ENCODE measurements at places on chromosomes 16 and 17.
A peak's percentile ranks its signal among the peaks of the same experiment; 100 is the strongest.

GRCh38 chr17:31299624-31300023 is 2.6 kb upstream of the OMG start:
- DNase-seq: no peak

GRCh38 chr17:61786088-61786487 is 77.2 kb downstream of the BRIP1 start:
- DNase-seq: no peak

- no peak for DNase-seq
Measured at GRCh38 chr17:38743556-38744171, 4.5 kb downstream of the PCGF2 start.

DNA sequence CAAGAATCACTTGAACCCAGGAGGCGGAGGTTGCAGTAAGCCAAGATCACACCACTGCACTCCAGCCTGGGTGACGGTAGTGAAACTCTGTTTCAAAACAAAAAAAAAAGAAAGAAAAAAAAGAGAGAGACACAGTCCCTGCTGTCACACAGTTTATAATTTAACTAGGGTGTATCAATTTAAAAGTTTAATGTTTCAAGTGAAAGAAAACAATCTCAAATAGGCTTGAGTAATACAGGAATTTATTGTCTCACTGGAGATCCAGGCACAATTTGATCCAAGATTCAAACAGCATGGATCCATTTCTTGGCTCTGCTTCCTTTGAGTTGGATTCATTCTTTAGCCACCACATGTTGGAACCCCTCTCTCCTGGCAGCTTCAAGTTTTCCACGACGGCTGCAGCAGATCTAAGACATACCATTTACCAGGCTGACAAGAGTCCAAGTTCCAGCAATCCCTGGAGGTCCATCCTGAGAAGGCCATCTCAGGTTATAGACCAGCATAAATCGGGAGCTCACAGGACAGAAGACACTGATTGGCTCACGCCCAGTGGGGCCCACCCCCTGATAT is 97.5 kb downstream of the YPEL2 start:
- DNase-seq: no peak

- no peak for DNase-seq
Measured at GRCh38 chr16:85548375-85548774, 64.7 kb upstream of the GSE1 start.

DNA sequence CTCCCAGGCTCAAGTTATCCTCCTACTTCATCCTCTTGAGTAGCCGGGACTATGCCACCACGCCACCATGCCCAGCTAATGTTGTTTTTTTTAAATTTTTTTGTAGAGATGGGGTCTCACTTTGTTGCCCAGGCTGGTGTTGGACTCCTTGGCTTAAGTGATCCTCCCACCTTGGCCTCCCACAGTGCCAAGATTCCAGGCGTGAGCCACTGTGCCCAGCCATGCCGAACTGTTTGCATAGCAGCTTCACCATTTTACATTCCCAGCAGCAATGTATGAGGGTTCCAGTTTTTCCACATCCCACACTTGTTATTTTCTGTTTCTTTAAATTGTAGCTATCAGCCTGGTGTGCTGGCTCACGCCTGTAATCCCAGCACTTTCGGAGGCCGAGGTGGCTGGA is 2.2 kb upstream of the CTRB1 start:
- no peak for DNase-seq

DNA sequence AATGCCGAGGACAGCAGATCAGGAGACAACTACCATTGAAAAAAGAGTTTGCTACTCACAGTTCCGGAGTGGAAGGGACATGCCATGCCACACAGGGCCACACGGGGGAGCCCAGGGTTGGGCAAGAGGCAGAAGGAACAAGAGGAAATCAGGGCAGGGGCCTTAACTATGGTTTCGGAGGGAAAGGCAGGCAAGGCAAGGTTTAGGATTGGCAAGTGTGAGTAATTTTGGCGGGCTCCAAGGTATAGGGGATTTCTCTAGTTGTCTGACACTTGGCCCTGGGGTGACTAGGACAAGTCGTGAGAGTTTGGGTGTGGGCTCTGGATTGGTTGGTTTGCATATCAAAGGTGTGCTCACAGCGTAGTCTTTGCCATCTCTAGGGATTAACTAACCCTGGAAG is 27.0 kb upstream of the NTN1 start:
- DNase-seq: peak; percentile 29

- DNase-seq: no peak
Measured at GRCh38 chr16:53952215-53953208, 248.6 kb downstream of the FTO start.

GRCh38 chr16:78129349-78129748 is 29.9 kb downstream of the WWOX start:
- DNase-seq: no peak

Data from heart left ventricle (tissue), 16 donors.